Stimulated activated CD4-positive, alpha-beta T cell treated with anti-CD3 and anti-CD28 coated beads, TNF-alpha, amount 100 ng/mL, for 1 hour (primary cell): ENCODE measurements at places on chromosomes 1 and 21.

GRCh38 chr1:5424802-5425703 lies 567.2 kb downstream of the NPHP4 start:
- no peak for DNase-seq

DNA sequence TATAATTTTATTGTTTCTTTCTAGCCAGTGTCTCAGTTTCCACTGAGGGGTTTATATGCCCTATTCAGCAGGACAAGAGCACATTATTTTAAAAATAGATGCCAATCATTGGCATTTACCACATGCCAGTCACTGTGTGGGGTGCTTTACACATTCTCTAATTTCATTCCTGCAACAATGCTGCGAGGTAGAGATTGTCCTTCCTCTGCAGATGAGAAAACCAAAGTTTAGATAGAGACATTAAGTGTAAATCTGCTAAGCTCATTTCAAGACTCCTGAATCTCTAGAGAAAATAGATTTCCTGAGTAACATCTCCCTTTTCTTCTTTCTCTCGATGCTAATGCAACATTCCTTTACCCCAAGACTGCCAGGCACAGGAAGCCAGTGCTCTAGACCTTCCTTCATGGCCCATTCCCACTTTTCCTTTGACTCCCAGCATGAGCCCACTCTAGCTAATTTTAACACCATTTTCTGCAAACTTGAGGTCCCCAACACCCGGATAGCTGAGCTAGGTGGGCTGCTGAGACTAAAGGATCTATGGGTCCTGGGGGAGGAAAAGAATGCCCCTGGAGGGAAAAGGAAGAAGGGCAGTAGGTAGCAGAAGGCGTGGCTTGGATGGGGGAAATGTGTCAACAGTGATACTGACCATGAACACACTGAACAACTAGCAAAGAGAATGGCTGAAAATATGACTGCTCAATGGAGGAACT lies 50.0 kb downstream of the SH3GLB1 start:
- no peak for DNase-seq

DNA sequence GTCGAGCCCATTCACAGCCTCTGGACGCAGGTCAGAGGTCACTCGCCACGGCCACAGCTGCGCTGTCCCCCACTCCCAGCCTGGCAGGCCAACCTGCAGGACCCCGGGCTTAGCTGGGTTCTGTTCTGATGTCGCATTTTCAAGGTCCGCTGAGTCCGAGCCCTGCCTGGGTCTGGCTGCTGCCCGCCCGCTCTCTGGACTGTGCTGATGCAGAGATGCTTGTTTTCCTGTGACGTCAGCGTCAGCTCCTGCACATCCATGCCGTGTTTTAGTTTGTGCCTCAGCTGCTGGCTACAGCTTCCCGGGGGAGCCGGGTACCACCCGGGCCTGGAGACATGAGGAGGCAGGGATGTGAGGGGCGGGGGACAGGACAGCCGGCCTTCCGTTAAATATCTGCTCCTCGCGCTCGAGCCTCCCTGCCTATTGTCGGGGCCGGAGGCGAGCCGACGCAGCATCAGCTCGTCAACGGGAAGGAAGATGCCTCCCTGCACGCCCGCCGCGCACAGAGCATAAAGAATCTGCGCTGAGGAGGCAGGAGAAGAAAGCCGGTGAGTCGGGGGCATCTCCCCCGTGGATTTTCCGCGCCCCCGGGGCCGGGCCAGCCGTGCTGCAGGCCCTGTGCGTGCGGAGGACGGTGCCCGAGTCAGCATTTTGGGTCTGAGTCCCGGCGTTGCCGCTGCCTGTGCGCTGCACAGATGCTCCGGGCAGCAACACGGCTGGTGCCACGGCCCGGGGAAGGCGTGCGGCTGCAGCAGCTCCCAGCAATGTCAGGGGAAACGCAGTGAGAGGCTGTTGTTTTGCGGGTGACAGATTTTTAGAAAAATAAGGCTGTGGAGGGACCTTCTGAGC lies 23.4 kb downstream of the PRKCZ start:
- no peak for DNase-seq

DNA sequence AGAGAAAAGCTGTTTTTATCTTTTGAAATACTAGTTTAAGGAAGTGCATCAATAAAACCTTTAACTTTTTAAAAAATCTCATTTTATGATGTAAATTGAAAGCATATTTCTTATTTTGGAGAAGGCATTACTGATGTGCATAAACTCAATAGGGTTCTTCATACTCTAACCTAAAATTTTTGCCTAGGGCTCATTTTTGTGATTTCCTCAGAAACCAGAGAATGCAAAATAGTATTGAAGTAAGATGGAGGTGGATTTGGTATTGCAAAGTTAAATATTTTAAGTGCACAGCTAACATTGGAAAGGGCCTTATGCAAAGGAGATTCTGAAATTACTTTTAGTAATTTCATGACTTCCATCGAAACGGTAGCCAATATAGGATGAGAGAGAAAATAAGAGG lies 101.9 kb downstream of the PTGER3 start:
- no peak for DNase-seq

- no peak for DNase-seq
These were observed 207.7 kb downstream of the LYPLAL1 start for GRCh38 chr1:219381396-219381795.

DNA sequence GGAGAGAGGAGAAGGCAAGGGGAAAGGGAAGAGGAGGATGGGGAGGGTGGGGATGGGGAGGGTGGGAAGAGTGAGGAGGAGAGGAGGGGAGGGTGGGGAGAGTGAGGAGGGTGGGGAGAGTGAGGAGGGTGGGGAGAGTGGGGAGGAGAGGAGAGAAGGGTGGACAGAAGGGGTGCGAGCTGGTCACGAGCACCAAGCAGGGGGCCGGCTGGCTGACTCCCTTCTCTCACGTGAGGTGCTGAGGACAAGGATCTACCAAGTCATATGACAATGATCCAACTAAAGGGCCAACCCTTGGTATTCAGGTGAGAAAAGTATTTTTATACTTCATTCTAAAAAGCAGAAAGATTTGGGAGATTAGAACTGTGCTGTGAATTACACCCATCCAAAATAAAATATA lies 51.8 kb downstream of the COQ8A start:
- no peak for DNase-seq

GRCh38 chr1:20472860-20473711 lies 12.9 kb downstream of the CAMK2N1 start:
- DNase-seq, result no peak

GRCh38 chr1:90318431-90318830 lies 323.5 kb downstream of the ZNF326 start:
- no peak for DNase-seq

GRCh38 chr21:36141513-36141925 lies 6.6 kb downstream of the CBR3 start:
- peak; percentile 80 for DNase-seq

DNA sequence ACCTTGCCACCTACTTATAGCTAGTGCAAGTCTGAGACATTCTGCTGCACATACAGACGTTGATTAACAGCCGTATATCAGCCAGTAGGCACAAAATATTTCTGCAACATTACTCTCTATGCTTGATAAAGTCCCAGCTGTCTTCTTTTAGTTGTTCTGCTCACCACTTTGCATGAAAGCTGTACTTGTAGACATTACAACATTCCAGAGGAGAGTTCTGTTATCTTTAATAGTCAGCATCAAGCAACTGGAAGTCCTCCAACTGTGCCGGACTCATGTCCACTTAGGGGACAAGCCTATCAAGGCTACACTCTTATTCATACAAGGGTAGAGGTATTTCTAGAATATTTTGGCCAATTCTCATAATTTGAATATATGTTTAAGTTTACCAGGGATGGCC lies 50.0 kb downstream of the CACHD1 start:
- DNase-seq, result no peak

- no peak for DNase-seq
These were observed 64.7 kb upstream of the NGF start for GRCh38 chr1:115402753-115403184.

DNA sequence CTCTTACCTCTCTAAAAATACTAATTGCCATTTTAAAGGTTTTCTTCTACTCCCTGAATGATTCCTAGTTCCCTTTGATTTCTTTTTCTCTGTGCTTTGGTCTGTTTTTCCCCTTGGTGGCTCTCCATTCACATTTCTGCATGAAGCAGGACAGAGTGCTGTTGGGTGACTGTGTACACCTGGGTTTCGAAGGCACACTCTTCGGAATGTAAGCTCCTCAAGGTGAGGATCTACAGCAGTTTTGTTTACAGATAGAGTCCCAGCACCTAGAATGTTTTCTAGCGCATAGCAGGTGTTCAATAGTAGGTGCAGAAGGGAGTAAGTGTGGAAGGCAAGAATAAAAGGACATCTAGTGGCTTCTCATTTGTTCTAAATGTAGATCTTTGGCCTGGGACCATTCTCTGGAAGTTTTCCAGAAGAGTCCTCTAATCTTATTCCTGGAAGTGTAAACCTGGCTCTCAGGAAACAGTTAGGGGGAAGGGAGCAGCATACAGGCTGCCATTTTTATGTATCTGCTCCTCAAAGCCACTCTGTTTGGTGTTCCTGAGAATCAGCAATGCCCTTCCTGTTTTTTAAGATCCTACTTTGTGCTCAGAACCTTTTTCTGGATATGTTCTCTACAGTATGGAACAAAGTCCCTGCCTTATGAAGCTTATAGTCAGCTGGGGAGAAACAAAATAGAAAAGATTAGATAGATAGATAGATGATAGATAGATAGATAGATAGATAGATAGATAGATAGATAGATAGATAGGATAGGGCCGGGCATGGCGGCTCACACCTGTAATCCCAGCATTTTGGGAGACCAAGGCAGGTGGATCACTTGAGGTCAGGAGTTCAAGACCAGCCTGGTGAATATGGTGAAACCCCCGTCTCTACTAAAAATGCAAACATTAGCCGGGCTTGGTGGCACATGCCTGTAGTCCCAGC lies 22.8 kb upstream of the EFNA1 start:
- DNase-seq, result no peak

- DNase-seq, result no peak
These were observed 1.9 kb upstream of the IPO13 start for GRCh38 chr1:43944860-43945259.

DNA sequence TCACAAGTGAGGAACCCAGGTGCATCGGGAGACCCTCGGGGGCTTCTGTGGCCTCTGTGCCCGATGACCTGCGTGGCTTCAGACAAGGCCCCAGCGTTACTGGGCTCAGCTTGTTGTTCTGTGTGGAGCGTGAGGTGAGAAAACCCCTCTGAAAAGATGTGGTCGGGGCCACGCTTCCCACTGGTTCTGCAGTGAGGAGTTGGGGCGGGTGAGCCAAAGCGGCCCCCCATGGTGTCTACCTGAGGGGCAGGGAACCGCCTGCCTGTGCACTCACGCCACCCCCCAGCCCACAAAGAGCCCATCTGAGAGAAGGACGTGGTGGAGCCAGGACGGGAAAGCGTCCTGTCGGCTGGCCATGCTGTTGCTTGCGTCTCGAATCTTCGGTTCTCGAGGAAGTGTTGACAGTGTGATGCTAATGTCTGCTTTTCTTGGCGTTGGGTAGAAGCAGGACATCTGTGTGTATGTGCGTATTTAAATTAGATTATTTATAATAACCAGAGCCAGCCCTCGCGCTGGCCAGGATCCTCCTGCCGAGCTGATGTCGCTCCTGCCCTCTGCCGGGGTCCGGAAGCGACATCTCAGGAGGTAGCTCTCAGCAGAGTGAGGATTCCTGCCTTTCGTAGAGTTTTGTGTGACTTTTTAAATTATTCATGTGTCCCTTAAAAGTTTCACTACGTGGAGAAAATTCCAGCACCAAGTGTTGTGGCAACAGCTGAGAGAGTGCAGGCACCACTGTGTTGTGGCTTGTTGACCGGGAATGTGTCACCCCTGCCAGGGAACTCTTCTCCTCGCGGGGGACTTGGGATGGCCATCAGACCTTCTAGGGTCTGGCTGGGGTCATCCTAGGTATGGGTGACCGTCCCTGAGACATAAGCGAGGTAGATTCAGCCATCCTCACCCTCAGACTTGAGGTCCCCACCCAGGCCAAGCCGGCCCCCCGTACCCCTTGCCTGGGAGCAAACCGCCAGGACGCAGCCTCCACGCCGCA lies 15.3 kb downstream of the TMEM201 start:
- DNase-seq, result no peak

DNA sequence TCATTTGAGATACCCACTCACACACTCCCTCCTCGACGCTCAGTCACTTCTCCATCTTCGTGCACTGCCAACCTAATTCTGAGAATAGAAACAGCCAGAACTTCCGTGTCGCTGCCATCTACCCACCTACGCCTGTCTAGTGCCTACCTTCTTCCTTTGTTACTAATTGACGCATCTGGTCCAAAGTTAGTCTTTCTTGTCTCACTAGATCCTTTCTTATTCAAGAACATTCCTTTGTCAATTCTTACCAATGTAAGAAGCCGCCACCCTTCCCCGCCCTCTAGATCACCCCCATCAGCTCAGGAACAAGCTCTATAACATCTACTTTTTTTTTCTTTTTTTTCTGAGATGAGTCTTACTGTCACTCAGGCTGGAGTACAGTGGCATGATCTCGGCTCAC lies 3.7 kb downstream of the PADI6 start:
- DNase-seq, result no peak

- no peak for DNase-seq
These were observed 102.9 kb downstream of the VAV3 start for GRCh38 chr1:107862064-107862463.

DNA sequence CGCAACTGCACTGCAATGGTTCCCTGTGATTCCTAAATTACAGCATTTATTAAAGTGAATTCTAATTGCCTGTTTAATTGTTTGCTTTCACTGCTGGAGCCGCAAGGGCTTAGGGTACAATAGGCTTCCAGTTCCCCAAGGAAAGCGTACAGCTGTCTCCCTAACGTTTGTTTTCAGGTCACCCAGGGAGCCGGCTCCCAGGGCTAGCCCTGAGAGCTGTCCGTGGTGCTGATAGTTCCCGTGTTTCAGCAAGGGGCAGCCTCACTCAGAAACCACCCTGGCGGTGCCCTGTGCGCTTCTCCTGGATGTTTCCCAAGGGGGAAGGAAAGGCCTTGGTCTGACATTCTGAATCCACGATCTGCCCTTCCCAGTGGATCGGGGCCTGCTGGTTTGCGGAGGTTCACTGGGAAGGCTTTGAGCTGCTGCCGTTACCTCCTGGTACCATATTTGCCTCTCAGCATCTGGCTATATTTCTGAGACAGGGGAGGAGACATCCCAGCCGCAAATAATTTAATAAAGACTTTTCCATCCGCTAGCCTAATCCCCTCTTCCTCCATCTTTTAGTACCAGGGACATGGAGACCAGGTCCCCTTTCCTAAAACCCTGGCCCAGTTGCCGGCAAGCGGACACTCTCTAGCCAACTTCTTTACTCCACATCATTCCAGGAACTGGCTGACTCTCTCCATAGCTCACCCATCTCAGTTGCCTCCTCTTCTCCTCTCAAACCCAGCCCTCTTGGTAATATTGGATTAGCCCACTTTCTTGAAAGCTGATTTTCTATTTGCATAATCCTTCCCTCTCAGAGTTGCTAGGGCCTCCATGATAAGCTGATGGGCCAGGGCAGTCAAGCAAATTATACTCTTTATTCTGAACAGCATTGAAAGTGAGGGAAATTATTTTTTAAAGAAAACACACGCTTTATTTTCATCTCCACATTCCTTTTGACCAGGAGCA lies 149.0 kb downstream of the IGSF21 start:
- DNase-seq, result no peak

DNA sequence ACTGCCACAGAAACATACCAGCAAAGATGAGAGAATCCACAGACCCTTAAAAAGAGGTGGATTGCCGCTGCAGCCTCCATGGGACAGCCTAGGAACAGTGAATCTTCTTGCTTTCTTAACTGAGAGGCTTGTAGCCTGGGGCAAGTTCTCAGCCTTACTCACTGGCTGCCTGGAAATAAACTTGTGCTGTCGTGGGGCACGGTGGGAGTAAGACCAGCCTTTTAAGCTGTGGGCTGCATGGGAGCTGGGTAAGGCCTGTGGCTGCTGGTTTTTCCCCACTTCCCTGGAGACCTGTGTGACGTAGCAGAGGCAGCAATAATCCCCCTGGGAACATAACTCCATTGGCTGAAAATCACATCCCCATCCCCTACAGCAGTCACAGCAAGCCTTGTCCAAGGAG lies 30.8 kb downstream of the CD2 start:
- no peak for DNase-seq

- DNase-seq, result no peak
These were observed 209.0 kb downstream of the DYRK1A start for GRCh38 chr21:37575580-37575979.
